ENCODE measurements at places on chromosomes 6 and 20.

DNA sequence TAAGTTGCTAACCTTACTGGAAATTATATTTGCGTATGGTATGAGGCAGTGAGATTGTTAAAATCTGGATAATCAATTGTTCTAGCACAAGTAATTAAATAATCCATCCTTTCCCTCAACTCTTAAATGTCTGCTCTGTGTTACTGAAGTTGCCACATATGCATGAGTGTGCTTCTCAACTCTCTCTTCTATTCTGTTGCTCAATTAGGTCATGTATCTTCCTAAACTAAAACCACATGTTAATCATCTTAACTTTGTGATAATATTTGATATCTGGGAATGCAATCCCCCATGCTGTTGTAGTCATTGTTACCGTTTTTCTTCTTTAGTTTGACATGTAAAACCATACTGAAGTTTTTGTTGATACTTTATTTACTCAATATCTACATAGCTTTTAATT, 63.5 kb upstream of the STMND1 start:
- DNase-seq = no peak

DNA sequence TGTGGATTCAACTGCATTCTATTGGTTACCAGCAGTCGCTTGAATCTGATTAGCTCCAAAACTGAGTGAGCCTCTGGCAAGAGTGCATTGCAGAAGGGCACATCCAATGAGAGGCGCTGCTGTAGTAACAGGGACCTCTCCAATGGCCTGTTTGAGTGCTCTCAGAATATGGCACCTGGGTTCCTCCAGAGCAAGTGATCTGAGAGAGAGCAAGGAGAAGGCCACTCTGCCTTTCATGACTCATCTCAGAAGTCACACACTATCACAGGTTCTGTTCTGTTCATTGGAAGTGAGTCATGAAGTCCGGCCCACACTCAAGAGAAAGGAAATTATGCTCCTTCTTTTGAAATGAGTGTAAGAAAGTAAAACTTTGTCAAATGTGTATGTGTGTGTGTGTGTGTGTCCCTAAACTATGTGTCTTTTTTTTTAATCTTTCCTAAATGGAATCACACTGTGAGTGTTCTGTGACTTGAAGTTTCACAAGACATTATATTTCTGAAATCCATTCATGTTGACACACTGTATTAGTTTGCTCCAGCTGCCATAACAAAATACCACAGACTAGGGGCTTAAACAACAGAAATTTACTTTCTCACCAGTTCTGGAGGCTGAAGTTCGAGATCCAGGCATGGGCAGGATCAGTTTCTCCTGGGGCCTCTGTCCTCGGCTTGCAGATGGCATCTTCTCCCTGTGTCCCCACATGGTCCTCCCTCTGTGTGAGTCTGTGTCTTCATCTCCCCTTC, 138.3 kb upstream of the CDYL start:
- DNase-seq = no peak

- no peak for DNase-seq
Measured at GRCh38 chr20:25468126-25469075, 60.9 kb downstream of the GINS1 start.

DNA sequence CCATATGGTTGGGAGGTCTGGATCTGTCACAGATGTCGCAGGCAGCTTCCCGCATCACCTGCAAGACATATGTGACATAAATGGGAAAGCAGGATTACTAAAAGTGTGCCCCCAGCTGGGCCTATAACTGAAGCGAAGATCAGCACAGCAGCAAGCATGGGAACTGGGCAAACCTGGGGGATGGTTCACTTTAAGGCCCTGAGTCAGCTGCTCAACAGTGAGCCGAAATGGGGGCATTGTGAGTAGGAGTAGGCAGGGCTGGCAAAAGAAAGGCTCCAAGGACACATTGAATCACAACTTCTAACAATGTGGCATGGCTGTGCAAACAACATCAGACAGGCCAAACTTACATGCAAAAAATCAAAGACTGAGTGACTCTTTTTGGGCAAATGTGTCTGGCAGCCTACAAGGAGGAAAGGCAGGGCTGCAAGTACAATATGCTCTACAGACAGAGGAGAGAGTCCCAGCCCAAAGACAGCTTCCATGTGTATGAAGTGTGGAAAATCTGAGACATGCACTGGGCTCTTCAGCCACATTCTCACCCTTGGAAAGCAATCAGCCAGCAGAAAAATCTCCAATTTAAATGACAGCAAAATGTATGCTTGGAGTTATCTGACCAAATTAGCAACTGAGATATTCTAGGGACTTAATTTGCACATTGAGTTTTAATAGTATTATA, 531.0 kb upstream of the MMS22L start:
- DNase-seq = no peak

DNA sequence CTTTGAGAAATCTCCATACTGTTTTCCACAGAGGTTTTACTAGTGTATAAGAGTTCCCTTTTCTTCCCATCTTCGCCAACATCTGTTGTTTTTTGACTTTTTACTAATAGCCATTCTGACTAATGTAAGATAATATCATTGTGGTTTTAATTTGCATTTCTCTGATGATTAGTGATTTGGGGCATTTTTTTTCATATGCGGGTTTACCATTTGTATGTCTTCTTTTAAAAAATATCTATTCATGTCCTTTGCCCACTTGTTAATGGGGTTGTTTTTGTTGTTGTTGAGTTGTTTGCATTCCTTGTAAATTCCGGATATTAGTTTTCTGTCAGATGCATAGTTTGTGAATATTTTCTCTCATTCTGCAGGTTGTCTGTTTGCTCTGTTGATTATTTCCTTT, 167.1 kb downstream of the PRL start:
- DNase-seq = no peak

DNA sequence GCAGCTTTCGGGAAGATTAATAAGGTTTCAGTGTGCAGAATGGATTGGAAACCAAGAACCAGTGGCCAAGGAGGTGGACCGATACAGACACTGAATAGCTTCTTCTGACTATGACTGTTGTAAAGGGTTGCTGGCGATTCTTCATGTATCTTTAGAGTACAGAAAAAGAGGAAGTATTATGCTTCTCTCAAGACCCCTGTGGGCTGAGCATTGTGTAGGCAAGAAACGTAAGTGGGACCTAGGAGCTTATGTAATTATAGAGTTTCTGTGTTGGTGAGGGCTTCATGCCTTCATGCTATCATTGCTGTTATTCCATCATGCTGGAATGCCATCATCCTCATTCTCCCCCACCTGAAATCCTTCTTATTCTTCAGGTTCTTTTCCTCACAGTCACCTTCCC, 105.4 kb upstream of the AKIRIN2 start:
- no peak for DNase-seq

DNA sequence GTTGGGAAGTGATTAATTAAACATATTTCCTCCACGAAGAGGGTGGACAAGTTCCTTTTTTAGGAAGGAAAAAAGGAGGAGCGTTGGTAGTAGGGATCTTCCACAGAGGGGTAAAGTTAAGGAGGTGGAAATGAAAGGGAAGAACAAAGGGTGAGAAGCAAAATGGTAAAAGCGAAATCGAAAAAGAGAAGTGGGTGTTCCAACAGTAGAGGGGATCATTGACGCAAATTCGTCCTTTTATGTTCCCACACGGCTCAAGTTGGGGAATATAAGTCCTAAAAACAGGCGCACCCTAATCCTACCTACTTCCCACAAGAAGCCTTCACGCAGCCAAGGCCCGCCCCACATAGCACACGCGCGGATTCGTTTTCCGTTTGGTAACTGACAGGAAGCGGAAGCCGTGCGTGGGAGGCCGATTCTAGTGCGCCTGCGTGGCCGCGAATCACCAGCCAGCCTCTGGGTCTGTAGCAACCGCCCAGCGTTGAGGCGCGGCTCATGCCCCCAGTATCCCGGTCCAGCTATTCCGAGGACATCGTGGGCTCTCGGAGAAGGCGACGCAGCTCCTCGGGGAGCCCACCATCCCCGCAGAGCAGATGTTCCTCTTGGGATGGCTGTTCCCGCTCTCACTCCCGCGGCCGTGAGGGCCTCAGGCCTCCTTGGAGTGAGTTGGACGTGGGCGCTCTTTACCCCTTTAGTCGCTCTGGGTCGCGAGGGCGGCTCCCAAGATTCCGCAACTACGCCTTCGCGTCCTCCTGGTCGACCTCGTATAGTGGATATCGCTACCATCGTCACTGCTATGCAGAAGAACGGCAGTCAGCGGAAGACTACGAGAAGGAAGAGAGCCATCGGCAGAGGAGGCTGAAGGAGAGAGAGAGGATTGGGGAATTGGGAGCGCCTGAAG, at the start of gene NKAPL:
TSS of gene NKAPL (plus strand) at position 421 of the 901 bp plus-strand sequence. CDS start at position 496, 75 bp downstream.
- no peak for DNase-seq
